ENCODE measurements at places on chromosomes 16 and 17.

DNA sequence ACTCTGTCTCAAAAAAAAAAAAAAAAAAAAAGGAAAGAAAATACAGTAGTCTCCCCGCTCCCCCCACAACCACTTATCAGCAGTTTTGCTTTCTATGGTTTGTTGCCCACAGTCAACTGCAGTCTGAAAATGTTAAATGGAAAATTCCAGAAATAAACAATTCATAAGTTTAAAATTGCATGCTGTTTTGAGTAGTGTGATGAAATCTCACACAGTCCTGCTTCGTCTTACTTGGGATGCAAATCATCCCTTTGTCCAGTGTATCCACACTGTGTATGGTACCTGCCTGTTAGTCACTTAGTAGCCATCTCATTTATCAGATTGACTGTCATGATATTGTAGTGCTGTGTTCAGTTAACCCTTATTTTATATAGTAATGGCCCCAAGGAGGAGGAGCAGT is 41.5 kb downstream of the NF1 start:
- DNase-seq = no peak

DNA sequence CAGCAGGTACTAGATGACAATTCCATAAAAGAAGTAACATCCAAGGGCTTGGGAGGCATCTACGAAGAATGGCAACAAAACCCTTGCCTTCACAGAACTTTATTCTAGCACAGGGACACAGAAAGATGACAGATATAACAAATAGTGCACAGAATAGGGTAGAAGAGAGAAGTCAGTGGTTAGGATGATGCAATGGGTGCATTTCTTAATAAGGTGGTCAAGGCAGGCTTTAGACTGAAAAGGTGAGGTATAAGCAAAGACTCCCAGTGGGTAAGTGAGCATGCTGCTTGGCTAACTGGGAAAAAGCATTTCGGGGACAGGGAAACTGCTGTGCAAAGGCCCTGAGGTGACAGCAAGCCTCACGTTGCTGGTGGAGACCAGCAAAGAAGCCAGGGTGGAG is 175.9 kb downstream of the XYLT1 start:
- no peak for DNase-seq

- no peak for DNase-seq
These were observed 520.4 kb downstream of the WWOX start for GRCh38 chr16:78619811-78620210.

DNA sequence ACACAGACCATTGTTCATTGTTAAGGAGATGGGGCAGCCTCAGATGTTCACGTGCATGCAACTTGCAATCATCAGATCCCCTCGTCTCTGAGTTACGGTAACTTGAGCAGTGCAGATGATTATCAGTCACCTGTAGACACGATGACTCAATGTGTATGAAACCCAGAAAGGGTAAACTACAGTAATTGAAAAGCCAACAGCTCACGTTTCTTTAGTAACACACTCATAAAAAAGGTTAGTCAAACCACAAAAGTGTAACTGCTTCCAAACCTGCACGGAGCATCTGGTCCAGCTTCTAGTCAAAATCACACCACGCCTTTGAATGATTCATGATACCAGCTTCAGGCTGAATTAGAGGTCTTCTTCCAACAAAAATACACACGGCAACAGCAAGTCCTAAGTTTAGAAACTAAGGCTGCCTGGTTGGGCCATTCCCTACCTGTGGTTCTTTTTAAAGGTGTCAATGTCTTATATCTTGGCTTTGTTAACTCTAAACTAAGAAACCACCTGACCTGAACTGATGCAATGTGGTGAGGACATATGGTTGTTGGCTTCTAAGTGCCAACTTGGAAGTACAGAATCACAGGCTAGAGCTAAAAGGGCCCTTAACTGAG is 32.3 kb downstream of the GRB7 start:
- DNase-seq = no peak

GRCh38 chr17:75694536-75694935 is 26.7 kb upstream of the ITGB4 start:
- no peak for DNase-seq

- DNase-seq = no peak
These were observed 985 bp upstream of the TMEM107 start for GRCh38 chr17:8176998-8177731.

DNA sequence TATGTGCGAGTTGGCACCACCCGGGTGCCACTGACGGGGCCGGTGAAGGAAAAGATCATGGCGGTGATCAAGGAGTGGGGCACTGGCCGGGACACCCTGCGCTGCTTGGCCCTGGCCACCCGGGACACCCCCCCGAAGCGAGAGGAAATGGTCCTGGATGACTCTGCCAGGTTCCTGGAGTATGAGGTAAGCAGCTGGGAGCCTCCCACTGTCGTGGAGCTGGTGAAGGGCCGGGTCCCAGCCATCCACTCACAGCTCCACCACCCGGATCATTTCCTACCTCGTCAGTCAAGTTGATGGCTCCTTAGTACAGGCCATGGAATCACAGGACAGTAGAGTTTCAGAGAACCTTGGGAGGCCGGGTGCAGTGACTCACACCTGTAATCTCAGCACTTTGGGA is 20.0 kb downstream of the ATP2A1 start:
- DNase-seq = no peak

DNA sequence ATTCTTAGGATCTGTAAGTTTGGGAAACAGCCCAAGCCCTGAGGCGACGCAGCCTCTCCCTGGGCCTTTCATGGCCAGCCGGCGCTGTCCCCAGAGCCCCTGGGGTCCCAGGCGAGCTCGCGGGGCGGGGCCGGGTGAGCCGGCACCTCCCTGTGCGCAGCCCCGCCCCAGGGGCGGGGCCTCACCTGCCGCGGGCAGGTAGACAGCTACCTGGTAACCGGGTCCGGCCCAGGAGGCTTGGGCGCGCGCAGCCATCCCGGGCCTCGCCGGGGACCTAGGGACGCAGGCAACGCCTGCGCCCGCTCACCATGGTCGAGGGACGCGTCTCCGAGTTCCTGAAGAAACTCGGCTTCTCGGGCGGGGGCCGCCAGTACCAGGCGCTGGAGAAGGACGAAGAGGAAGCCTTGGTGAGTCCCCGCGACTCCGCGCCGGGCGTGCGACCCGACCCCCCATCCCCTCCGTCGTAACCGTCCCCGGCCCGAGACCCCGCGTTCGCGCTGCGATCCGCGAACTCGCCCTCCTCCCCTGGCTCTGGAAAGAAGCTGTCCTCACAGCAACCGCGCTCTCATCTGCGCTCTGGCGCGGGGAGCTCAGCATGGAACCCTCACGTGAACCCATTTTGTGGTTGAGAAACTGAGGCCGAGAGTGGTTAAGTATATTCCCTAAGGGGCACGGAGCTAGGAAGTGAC is at the start of gene ATP2C2:
Gene ATP2C2, plus strand, starts transcription at position 231 of the 689 bp plus-strand sequence. Its CDS starts 78 bp downstream, at position 309.
- DNase-seq = no peak

DNA sequence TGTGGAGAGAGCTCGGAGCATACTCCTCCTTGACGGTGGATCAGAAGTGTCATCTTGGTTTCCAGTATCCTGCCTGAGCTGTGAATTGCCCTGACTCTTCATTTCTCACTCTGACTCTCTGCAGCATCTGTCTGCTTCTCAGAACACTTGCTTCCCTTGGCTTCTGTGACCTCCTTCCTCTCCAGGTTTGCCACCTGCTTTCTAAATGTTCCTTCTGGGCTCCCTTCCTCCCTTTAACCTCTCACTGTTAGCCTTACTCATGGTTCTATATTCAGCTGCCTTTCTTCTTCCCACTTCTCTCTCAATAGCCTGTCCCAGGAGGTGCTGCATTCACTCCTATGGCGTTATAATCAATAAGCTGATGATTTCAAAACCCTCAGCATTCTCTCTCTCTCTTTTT is 11.2 kb upstream of the PRKAR1A start:
- no peak for DNase-seq

GRCh38 chr17:31488982-31489294 is 97.5 kb downstream of the RAB11FIP4 start:
- DNase-seq = peak; percentile 51

DNA sequence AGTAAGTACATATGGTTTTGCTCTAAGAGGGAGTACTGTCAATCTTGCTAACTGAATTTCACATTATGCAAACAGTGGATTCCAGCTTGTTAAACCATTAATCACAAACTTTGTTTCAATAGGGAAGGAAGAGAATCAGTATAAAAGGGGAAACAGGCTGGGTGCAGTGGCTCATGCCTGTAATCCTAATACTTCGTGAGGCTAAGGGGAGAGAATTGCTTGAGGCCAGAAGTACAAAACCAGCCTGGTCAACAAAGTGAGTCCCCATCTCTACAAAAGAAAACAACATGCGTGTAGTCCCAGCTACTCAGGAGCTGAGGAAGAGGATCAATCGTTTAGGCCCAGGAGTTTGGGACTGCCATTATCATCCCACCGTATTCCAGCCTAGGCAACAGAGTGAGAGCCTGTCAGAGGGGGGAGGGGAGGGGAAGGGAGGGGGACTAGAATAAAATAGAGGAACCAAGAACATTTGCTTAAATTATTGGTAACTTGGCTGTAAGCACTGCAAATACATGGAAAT is 65.7 kb downstream of the FBXL20 start:
- DNase-seq = no peak

- no peak for DNase-seq
These were observed 7.5 kb downstream of the NPTX1 start for GRCh38 chr17:80468781-80469493.

DNA sequence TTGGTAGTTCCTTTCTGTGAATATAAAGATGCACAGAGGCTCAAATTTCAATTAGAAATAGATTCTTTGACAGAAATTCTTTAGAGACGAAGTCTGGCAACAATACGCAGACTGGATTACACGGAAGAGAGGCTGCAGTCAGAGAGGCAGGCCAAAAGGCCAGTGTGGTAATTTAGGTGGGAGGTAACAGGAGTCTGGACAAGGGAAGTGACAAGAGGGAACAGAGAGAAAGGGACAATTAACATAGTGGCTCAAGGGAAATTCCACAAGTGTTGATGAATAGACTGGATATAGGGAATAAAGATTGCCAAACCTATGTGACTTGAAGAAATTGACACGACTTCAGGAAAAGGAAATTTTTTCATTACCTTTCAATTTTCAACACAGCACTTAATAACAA is 54.6 kb downstream of the STX8 start:
- DNase-seq = no peak

GRCh38 chr16:85357924-85358505 is 245.7 kb upstream of the CIBAR2 start:
- no peak for DNase-seq

DNA sequence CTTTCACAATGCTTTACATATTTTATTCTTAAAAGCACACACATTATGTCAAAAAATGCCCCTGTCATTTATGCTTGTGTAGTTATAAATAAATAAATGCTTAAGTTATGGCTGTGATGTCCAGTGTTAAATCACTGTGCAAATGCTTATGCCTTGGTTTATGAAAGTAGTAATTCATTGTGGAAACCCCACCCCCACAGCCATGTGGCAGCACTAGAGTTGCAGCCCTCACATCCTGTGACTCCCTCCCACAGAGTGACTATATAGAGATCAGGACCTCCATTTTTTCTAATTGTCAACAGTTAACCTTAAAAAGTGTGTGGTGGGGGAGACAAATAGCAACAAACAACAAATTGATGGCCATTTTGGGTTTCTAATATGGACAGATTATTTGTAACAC is 2.4 kb downstream of the SKAP1 start:
- peak; percentile 61 for DNase-seq

DNA sequence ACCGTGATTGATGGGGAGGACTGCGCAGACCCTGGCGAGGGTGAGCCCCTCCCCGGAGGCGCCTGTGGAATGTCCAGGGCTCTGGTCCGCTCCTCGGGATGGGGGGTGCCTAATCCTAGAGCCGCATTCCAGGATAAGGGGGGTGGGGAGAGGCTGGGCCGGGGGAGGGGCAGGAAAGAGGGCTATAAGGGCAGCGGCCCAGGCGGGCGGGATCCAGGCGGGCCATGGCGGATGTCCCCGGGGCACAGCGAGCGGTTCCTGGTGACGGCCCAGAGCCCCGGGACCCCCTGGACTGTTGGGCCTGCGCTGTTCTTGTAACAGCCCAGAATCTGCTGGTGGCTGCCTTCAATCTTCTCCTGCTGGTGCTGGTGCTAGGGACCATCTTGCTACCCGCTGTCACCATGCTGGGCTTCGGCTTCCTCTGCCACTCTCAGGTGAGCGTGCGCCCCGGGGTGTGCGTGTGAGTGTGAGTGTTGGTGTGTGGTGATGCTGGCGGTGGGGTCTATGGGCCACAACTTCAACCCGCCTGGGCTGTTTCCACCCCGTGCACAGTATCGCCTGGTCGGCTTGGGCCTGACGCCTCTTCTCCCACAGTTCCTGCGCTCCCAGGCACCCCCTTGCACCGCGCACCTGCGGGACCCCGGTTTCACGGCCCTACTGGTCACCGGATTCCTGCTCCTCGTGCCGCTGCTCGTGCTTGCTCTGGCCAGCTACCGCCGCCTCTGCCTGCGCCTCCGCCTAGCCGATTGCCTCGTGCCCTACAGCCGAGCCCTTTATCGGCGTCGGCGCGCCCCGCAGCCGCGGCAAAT is at the start of gene TMEM88:
Gene TMEM88, plus strand, starts transcription at position 216 of the 809 bp plus-strand sequence. Its CDS starts 9 bp downstream, at position 225.
- no peak for DNase-seq

DNA sequence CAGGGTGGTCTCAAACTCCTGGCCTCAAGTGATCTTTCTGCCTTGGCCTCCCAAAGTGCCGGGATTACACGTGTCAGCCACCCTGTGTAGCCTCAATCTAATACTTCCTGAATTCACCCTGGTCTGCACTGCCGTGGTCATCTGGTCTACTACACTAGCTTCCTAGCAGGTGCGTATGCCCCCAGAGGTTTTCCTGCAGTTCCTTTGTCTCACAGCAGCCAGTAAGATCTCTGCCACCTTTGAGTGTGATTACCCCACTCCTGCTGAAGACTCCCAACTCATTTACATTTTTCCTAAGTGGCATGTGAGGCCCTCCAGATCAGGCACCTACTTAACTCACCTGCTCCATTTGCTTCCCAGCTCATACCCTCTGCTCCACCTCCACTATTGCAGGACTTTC is 5.1 kb upstream of the DDX19A start:
- no peak for DNase-seq

DNA sequence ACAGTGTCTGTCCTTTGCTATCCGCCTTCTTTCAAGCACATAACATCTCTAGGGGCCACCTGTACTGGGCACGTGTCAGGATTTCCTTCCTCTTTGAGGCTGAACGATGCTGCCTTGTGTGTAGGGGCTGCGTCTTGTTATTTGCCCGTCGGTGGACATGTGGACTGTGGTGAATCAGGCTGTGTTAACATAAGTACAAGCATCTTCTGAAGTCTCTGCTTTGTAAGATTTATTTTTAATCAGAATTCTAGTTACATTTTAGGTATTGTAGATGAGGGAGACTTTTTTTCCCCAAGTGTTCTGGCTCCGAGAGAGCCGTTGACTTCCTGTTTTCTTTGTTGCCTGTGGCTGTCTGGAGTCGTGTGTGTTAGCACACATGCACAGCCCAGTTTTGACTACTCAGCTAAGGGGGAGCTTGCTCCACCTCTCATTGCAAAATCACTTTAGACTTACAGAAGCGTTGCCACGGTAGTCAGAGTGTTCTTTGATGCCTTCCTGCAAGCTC is 26.1 kb downstream of the SPG7 start:
- no peak for DNase-seq

- DNase-seq = no peak
These were observed 25.3 kb downstream of the CTRB2 start for GRCh38 chr16:75181630-75182029.
